Fibroblast of skin of left quadriceps (primary cell): ENCODE measurements at places on chromosomes 16 and 17.
A peak's percentile ranks its signal among the peaks of the same experiment; 100 is the strongest.

GRCh38 chr16:85064186-85064585, 36.6 kb downstream of the KIAA0513 start:
- no peak for DNase-seq

- no peak for DNase-seq
Measured at GRCh38 chr17:31535581-31535981, 144.1 kb downstream of the RAB11FIP4 start.

- DNase-seq = no peak
Measured at GRCh38 chr16:30112197-30113030, 923 bp downstream of the GDPD3 start.

DNA sequence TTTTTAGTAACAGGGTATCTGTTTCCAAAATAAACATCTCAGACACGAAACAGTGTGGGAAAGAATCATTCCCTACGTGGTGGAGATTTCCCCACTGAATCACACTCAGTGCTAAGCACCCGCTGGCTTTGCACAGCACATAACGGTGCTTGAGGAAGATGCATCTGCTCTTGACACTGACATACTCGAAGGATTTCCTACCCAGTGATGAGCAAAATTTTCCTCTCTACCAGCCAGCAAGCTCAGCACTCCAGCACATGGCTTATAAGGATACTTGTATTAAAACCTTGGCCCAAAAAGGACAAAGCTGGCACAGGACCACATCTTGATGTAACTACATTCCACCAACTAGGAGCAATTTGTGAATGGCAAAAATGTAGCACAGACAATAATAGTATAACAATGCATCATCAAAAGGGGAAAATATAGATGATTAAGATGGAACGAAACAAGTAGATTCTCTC, 59.0 kb downstream of the ANKFY1 start:
- DNase-seq = peak; percentile 73

GRCh38 chr17:17356149-17356930, 53.2 kb downstream of the NT5M start:
- peak; percentile 59 for DNase-seq
